Daoy (cell line): ENCODE measurements at places on chromosomes 1 and 21.

DNA sequence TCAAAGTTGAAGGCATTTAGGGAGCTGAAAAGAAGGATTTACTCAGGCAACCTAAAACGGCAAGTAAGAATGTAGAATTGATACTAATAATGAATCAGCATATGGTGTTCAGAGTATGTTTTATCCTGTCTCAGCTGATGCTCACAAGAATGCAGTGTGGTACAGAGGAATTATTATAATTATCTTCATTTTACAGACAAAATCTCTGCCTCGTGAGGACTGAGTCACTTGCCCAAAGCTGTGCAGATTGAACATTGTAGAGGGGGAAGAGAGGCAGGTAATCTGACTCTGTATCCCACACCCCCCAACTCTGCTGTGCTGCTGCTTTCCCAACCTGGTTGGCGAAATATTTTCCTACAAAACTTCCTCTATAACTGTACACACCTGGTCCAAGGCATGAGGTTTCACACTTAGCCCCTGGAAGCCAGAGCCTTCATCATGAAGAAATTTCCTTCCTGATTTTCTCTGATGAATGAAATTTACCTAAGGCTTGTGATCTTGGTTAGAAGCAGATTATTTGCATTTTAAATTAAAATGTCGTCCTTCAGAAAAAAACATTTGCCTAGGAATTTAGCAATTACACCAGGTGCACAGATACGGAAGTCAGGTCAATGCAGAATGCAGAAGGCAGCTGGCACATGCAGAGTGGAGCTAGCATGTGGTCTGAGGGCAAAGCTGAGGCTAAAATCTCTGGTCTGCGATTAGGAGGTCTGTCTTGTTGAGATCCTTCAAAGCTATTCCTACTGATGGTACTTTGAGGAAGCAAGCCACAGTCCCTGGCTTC, 52.8 kb downstream of the DPT start:
- DNase-seq = no peak

- peak; percentile 89 for DNase-seq
Observed at GRCh38 chr21:38343691-38344090, 86.9 kb downstream of the KCNJ15 start.

DNA sequence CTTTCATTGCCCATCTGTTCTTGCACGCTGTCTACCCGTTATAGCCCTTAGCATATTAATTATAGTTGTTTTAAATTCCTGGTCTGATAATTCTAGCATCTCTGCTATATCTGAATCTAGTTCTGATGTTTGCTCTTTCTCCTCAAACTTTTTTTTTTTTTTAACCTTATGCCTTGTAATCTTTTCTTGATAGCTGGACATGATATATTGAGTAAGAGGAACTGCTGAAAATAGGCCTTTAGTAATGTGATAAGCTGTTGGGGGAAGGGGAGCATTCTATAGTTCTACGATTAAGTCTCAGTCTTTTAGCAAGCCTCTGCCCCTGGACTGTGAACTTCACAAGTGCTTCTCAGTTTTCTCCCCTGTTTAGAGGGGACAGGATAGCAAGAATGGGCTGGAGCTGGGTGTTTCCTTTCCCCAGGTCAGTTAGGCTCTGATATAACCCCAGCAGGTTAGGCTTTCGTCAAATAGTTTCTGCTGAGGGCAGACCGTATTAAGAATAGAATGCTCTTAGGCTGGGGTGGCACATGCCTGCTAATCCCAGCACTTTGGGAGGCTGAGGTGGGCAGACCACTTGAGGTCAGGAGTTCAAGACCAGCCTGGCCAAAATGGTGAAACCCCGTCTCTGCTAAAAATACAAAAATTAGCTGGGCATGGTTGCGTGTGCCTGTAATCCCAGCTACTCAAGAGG, 62.2 kb downstream of the ZFYVE9 start:
- no peak for DNase-seq

DNA sequence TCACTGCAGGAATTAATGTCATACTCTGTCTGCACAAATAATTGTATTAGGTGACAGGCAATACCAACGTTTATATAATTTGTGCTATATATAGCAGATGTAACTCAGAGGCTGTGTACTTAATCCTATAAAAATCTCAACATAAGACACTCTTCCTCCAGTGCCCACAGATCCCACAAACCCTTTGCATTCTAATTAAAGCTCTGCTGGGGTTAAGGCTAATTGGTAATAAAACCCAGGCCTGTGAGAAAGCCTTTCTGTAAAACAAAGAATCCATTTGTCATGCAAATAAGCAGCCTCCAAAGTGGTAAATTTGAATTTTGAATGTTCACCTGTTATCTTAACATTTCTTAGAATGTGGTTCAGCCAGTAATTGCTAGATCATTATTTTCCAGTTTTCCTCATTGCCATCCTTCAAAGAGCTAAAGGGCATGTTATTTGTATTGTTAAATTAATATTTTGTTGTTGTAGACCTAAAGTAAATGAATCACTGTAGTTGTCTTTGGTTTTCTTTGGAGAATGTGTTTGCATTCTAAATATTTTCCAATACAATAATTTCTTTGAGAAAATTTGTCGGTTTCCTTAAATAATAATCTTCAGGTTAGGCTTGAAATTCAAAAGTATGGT, 46.3 kb upstream of the PRDX6 start:
- no peak for DNase-seq

DNA sequence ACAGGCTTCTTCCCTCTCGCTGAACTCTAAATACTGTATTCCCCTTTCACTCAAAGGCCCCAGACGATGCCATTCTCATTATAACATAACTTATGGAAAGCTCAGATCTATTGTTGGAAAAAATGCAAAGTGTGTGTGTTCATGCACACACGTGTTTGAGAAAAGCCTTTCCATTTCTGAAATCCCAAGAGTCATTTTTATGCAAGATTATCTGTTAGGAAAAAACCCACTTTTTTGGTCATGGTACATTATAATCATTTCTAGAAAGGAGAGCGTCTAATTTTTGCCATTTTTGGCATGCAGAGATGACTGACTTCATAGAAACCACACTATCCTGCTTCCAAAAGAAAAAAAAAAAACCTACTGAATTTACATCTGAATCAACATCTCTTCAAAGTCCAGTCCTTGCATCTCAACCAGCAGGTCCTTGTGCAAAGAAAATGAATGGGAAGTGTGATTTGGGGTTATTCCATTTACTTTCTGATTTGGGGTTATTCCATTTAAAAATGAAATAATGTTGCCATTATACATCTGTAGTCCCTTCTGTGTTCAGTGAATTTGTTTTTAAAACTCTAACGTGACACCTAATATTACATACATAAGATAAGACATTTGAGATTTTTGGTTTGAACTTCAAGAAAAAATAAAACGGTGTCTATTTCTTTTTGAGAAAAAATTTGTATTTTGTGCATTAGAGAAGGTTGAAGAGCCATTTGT, 150.3 kb downstream of the DHRS3 start:
- no peak for DNase-seq

- no peak for DNase-seq
Observed at GRCh38 chr21:30620080-30620479, 347 bp upstream of the KRTAP20-4 start.

DNA sequence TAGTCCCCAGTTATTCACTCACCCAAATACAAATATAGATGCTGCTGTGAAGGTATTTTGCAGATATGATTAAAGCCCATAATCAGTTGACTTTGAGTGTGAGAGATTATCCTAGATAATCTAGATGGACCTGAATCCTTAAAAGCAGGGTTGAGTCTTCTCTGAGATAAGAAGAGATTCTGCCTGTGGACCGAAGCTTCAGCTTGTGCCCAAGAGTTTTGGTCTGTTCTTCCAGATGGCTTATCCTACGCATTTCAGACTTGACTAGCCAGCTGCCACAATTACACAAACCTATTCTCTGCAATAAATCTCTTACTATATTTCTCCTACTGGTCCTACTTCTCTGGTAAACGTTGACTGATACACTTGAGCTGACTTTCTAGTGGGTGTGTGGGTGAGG, 145.1 kb downstream of the KCNJ6 start:
- no peak for DNase-seq

DNA sequence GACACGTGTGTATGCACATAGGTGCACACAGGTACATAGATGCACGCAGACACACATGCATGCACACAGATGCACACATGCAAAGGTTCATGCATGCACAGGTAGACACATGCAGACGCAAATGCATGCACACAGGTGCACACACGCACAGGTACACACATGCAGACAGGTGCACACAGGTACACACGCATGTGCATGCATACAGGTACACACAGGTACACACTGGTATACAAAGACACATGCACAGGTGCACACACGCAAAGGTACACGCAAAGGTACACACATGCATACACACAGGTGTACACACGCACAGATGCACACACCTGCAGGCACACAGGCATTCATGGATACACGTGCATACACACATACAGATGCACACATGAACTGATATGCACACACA, 8.8 kb downstream of the NOC2L start:
- DNase-seq = no peak

GRCh38 chr21:36186506-36187399, 30.1 kb downstream of the DOP1B start:
- no peak for DNase-seq

DNA sequence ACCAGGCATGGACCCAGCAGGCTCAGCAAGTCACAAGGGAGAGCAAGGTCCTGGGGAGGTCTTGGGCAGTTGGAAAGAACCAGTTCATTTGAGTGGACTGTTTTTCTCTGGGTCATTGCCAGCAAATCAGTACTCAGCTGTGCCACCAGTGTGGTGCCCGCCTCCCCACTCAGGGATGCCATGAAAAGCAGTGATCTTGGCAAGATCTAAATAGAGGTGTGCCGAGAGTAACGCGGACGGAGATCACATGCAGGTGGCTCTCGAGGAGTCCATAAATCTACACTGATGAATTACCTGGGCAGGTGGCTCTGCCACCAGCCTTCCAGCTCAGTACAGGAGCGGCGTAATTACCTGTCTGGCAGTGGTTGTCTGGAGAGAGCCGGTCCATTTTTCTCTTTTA, 642.2 kb downstream of the PTPRU start:
- no peak for DNase-seq

GRCh38 chr1:100921110-100921706, 25.3 kb downstream of the SLC30A7 start:
- peak; percentile 19 for DNase-seq

- DNase-seq = no peak
Observed at GRCh38 chr1:38242506-38242905, 195.9 kb upstream of the POU3F1 start.

GRCh38 chr1:206067486-206068227, 14.7 kb downstream of the RHEX start:
- no peak for DNase-seq

- no peak for DNase-seq
Observed at GRCh38 chr1:91556556-91556955, 55.9 kb downstream of the CDC7 start.

DNA sequence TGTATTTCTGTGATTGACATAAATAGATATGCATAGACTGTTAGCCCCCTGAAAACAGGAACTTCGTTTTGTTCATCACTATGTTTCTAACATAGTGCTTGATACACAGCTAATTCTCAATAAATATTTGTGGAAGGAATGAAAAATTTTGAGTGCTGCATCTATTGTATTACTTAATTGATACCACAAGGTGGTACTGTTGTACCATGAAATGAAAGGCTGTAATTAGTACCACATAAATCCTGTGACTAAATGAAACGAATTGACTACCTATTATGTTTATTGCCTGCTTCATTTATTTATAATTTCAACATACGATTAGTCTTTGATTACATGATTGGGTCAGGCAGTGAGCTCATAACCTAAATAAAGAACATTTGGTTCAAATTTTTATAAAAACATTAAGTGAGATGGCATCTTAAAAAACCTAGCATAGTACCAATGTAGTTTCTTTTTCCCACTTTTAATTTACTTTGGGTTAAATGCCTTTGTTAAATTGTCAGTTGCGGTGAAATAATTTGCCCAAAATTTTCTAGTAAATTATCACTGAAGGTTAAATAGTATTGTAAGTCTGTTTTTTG, 15.0 kb upstream of the TGFB2 start:
- no peak for DNase-seq

GRCh38 chr1:232179896-232180778, 449.8 kb downstream of the SIPA1L2 start:
- peak; percentile 26 for DNase-seq

- DNase-seq = no peak
Observed at GRCh38 chr1:67919274-67920072, 86.2 kb upstream of the GNG12 start.

GRCh38 chr1:235129774-235130570, 1.3 kb upstream of the TOMM20 start:
- no peak for DNase-seq

- DNase-seq = no peak
Observed at GRCh38 chr1:19427087-19427781, 58.1 kb downstream of the CAPZB start.

DNA sequence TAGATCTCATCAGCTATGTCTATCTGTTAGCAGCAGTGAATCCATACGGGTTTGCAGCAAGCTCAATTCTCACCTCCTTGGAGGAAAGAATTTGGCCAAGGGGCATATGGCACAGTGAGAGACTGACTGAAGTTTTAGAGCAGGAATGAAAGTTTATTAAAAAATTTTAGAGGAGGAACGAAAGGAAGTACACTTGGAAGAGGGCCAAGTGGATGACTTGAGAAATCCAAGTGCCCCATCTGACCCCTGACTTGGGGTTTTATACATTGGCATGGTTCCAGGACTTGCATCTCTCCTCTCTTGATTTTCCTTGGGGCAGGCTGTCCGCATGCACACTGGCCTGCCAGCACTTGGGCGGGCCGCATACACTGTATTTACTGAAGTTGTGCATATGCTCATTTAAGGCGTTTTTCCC, 9.2 kb upstream of the OSBPL9 start:
- DNase-seq = no peak

GRCh38 chr1:161121834-161122233, 3.9 kb downstream of the NIT1 start:
- DNase-seq = no peak

DNA sequence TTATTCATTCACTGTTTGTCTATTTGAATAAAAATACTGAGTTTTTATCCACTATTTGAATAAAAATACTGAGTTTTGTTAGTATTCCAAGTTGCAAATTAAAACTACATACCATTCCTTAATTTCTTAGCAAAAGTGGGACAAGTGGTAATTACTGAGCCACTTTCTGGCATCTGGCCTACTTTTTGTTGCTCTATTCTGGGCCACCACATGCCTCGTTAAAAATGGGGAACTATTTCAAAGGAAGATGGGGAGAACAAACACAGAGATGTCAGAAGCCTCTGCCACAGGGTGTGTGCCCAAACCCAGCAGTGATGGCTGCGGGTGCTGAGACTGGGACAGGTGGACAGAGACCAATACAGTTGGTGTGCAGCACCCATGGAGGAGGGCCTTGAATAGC, 14.6 kb downstream of the PIGP start:
- no peak for DNase-seq

- DNase-seq = no peak
Observed at GRCh38 chr1:29462096-29462495, 225.8 kb downstream of the PTPRU start.

DNA sequence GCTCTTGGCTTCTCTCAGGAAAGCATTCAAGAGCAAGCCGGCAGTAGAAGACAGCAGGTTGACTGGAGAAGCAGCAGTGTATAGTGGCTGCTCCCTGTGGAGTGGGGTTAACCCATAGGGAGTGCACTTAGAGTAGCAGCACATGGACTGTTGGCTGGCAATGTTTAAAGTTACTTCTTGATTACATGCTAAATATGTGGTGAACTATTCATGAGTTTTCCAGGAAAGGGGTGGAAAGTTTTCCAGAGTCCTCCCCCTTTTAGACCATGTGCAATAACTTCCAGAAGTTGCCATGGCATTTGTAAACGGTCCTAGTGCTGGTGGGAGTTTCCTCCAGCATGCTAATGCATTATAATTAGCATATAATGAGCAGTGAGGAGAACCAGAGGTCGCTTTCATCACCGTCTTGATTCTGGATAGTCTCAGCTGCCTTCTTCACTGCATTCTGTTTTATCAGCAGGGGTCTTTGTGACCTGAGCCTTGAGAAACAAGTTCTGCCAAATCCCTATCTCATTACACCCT, 131.8 kb downstream of the CCDC185 start:
- DNase-seq = no peak
